ENCODE measurements at places on chromosomes 4 and X.

DNA sequence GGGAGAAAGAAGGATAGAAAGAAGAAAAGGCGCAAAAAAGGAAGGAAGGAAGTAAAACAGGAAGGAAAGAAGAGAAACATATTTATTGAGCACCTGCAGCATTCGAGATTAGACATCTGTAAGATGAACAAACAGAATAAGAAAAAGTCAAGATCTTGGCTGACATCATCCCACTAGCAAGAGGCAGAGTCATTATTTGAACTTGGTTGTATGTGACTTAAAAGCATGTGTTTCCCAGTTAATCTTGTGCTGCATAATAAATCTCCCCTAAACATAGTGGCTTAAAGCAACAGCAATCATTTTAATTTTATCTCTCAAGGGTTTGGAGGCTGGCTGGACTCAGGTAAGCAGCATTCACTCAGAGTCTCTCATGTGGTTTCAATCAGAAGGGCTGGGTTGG lies 38.5 kb upstream of the COX7B2 start:
- no peak for DNase-seq

GRCh38 chr4:17324386-17324830 lies 187.5 kb downstream of the QDPR start:
- DNase-seq, result no peak

- no peak for DNase-seq
Observed at GRCh38 chrX:113770806-113771205, 813.1 kb upstream of the HTR2C start.

- DNase-seq, result no peak
Observed at GRCh38 chr4:171430495-171430894, 382.7 kb upstream of the GALNTL6 start.

- DNase-seq, result no peak
Observed at GRCh38 chr4:162661913-162662312, 498.1 kb upstream of the FSTL5 start.

Data from DMS 273 treated with DMSO at 0.1 percent for 48 hours (cell line).